Effector memory CD8-positive, alpha-beta T cell (primary cell): ENCODE measurements at places on chromosomes 16 and 17.
A peak's percentile ranks its signal among the peaks of the same experiment; 100 is the strongest.

DNA sequence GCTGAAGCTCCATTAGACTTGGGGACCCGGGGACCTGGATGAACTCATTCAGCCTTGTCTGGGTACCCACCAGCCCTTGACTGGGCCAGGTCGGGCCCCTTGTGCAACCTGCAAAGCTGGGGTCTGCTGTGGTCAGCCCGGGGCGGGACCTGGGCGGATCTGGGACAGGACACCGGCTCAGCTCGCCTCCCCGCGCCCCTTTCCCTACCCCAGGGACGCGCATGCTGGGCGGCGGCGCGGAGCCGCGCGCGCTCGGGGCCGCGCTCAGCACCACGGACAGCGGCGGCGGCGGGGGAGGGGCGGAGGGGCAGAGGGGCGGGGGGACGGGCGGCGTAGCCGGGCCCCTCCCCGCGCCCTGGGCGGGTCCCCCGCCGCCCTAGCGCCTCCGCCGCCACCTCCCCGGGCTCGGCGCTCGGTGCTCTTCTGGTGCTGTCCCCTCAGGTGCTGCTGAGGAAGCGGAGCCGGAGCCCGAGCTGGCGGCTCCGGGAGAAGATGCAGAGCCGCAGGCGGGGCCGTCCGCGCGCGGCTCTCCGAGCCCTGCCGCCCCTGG, 7.4 kb downstream of the ACD start:
- DNase-seq, result no peak

DNA sequence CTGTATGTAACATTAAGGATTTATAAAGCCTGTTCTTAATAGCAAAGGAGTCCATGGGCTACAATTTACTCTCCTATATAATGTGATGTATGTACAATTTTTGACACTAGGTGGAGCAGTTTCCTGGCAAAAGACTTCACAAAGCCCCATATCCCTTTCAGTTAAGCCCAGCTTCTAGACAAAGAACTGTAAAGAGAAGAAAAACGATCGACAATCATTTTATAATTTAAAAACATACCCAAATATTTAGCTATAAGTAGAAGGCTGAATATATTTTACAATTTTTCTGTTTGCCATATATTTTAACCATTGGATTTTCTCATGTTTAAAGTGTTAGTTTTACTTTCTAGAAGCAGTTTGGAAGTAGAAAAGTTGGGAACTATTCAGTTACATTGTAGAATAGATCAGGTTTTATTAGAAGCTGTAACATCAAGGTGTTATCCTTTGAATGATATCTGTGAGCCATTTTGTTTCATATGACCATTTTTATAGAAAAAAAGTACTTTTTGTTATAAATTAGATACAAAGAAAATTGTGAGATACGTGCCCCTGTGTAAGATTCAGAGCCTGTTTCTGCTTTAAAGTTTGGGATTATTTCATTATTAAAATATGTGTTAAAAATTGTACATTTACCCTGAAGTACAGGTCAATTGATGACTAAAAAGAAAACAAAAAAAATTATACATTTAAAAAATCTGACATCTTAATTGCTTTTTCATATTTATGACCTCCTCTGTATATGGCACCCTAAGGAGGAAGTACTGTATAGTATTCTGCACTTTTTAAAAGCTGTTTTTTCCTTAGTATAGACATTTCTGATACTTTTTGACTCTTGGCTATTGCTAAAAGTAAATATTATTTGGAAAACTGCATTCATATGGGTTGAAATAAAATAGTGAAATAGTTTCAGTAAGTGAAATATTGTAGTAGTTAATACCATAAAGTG, 46.3 kb downstream of the VMP1 start:
- peak; percentile 43 for DNase-seq

- no peak for DNase-seq
Measured at GRCh38 chr17:57357830-57358430, 101.6 kb downstream of the MSI2 start.

DNA sequence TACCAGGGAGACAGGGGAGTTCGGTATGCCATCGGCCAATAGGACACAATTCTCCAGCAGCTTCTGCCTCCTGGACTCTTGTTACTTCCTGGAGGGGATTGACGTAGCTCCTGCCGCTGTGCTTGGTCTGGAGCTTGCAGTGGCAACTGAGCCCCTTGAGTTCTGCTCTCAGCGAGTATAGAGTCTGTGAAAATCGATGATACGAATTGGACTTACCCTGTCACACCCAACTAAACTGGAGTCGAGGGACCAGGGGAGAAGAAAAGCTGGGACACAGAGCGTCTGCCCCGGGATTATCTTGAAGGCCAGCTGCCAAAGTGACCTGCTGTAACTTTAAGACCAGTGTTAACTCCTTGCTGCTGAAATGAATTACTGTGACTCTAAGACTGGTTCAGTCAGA, 22.2 kb downstream of the SEC14L1 start:
- DNase-seq, result no peak

GRCh38 chr16:3864562-3864961, 16.0 kb downstream of the CREBBP start:
- DNase-seq, result no peak

- no peak for DNase-seq
Measured at GRCh38 chr17:22703204-22703603, 1010.9 kb downstream of the KCNJ18 start.

- no peak for DNase-seq
Measured at GRCh38 chr17:7340179-7340578, 3.9 kb downstream of the ACAP1 start.

- DNase-seq, result peak; percentile 55
Measured at GRCh38 chr16:69286941-69287713, 24.0 kb upstream of the VPS4A start.

- DNase-seq, result no peak
Measured at GRCh38 chr17:34656801-34657200, 77.4 kb downstream of the TMEM132E start.

- no peak for DNase-seq
Measured at GRCh38 chr17:56902348-56902747, 11.5 kb downstream of the TRIM25 start.

- no peak for DNase-seq
Measured at GRCh38 chr17:55454906-55455474, 33.4 kb upstream of the MMD start.

GRCh38 chr16:85853547-85854545, 45.1 kb upstream of the IRF8 start:
- no peak for DNase-seq

GRCh38 chr16:85970016-85970733, 71.2 kb downstream of the IRF8 start:
- DNase-seq, result no peak

- DNase-seq, result no peak
Measured at GRCh38 chr17:7590743-7591142, 849 bp upstream of the SOX15 start.

DNA sequence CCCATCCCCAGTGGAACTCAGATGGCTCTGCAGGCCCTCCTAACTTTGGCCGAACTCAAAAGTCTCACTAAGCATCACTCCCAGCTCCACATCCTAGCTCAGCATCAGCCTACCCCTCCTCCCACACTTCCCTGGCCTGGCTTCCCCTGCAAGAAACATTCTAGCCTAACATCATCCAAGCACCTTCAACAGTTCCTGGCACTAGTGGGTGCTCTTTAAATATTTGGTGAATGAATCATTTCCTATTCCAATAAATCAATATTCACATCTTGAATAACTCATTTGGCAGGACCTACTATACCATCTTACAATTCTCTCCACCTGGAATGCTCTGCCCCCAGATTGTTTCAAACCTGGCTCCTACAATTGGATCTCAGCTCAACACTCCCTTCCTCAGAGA, 11.0 kb upstream of the BBS2 start:
- DNase-seq, result no peak

GRCh38 chr17:60598001-60598736, 1.8 kb upstream of the PPM1D start:
- DNase-seq, result no peak

- no peak for DNase-seq
Measured at GRCh38 chr17:82633343-82633742, 14.9 kb downstream of the WDR45B start.

DNA sequence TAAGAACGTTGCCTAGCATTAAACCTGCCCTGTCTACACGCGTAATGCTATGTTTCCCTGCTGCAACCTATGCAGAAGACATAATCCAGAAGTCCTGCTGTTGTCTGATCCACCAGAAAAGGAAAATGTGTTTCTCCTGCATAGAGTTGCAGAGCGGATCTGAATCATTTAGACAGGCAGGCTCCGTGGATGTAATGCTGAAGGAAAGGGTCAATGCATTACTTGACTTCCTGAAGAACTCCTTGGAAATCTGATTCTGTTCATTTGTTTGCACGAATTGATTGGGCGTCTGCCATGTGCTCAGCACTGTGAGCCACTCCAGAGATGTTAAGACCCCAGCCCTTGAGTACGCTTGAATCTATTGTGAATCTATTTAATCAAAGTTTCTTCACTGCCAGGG, 83.4 kb downstream of the FOXL1 start:
- DNase-seq, result no peak

- DNase-seq, result no peak
Measured at GRCh38 chr17:2899906-2900305, 103.7 kb downstream of the RAP1GAP2 start.

- DNase-seq, result no peak
Measured at GRCh38 chr16:79253100-79253631, 347.4 kb downstream of the MAF start.

DNA sequence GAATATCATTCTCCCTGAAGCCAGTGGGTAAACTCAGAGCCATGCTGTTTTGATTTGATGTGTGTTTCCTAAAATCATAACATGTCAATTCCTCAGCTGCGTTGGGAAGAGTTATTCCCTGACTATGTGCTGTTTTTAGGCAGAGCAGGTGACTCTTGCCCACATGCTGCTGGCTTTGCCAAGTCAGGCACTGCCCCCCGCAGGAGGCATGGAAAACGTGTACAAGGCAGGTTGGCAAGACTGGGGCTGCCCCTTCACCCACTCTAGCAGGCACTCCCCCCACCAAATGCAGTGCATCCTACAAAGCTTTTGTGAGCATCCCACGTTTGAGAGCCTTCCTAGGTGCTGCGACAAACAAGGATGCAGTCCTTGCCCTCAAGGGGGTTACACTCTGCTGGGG, 38.3 kb upstream of the NAT9 start:
- no peak for DNase-seq
